T1000 (cell line): ENCODE measurements at places on chromosomes 7 and 10.

DNA sequence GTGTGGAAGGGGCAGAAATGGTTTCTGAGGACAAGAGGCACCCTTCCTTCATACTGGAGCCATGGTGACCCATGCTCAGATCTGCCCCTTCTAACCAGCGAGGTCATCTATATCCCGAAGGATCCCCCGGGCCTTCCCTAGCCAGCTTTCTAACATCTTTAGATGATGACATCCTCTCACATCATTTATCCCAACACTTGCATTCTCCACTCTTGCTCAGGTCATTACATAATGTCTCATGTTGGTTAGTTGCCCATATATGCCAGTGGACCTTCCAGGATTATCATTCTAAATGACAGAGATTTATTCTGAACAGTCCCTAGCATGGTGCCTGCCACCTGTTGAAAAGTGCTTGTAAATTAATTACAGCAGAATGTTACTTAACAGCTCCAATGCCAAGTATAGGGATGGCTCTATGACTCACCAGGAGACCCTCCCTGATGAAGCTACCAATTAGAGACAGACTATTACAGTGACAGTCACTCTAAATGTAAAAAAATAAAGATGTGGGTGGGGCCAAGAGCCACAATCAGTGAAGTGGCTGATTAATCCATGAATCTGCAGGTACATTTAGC is 22.6 kb upstream of the ABLIM1 start:
- no peak for DNase-seq

DNA sequence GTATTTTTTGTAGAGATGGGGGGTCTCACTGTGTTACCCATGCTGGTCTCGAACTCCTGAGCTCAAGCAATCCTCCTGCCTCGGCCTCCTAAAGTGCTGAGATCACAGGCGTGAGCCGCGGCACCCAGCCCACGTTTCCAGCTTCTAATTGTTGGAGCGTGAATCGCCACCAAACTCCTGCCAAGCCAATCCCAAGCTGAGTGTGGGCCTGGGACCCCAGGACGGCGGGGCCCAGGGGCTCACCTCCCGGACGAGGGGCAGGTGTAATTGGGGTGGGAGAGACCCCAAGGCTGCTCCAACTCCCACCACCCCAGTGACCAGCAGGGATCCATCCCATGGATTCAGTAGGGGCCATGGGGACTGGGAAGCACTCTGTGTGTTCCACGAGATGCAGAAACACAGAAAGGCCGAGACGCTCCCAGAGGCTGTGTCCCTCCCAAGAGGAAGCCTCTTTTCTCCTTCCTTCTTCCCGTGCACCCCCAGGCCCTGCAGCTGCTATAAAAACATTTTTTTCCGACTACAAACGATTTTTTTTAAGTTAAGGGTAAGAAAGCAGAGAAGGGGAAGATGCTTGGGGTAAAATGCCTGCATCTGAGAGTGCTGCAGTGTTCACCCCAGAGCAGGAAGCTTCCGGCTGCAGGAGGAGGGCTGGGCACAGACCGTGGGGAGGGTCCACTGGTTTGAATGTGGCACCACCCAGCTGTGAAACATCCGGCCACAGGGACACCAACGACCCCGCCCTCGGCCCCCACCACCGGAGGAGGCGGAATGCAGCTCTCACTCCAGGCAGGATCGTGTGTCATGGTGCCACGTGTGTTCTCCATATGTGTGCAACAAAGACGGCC is 76.5 kb downstream of the MICALL2 start:
- no peak for DNase-seq

- DNase-seq: no peak
These were observed 708 bp upstream of the GPR85 start for GRCh38 chr7:113087071-113087998.

DNA sequence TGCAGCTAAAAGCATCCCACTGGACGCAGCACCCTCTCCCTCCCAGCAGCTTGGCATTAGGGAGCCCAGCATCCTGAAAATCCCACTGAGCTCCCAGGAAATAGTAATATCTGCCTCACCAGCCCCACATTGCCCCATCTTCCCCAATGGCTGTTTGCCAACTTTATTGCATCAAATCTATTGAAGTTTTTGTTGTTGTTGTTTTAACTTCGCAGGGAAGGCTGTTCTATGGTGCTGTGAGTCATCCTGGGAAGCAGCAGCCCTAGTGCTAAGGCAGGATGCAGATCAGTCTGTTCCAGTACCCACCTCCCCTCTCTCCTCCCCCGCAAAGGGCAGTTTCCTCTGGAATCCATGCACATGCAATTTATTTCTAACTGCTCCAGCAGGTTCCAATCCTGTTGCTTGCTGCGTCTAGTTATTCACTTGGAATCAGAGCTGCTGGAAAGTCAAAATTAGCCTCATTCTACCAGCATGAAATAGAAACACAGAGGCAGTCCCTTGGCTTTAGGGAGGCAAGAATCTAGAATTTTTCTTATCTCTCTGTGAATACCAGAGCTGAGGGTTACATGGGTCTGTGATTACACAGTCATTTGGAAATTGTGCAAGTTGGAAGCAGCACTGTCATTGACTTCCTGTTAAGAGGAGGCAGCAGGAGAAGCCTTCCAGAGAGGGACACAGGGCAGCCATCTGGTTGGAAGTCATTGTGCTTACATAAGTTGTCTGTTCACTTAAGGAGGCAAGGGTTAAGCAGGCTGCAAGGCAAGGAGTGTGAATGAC is 115.9 kb upstream of the CACUL1 start:
- DNase-seq: peak; percentile 71

- DNase-seq: no peak
These were observed 26.5 kb downstream of the CTBP2 start for GRCh38 chr10:125133696-125134482.

GRCh38 chr10:3265088-3265487 is 92.5 kb upstream of the PITRM1 start:
- DNase-seq: no peak

GRCh38 chr7:112550468-112551060 is 69.8 kb downstream of the LSMEM1 start:
- peak; percentile 1 for DNase-seq

GRCh38 chr10:51918440-51918839 is 219.0 kb upstream of the CSTF2T start:
- DNase-seq: no peak

GRCh38 chr7:47327346-47327697 is 254.6 kb downstream of the TNS3 start:
- DNase-seq: no peak

GRCh38 chr7:44654255-44654796 is 47.9 kb downstream of the OGDH start:
- no peak for DNase-seq

DNA sequence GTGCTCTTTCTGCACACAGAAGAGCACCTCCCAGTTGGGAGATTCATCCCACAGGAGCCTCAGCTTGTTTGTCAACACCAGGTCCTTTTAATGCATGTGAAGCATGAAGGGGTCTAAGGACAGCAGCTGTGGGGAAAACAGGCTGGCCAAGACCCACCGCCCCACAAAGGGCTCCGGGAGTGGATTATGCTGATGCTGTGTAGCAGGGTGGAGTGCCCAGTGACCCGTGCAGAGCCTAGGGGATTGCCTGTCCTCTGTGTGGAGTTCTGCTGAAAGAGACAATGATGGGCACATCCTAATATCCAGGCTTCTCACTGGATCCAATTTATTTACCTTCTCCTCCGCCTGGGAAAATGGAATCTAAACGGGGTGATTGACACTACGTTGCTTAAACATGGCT is 74.0 kb downstream of the PIP4K2A start:
- no peak for DNase-seq

GRCh38 chr10:76829724-76830123 is 807.9 kb downstream of the KCNMA1 start:
- no peak for DNase-seq

DNA sequence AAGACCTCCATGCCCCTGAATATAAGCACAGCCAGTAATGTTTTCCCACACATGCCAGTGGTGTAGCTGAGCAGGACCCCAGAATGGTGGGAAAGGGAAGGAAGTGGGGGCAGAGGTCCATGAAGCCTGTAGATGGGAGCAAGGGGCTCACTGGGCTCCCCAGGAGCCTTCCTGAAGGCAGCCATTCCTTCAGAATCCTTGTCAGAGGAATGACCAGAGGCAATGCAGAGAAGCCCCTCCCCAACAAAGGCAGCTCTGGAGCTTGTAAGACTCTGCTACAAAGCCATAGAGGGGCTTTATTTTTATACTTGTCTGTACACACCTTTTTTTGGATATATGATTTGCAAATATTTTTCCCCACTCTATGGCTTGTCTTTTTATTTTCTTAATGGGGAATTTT is 165.0 kb upstream of the TCF7L2 start:
- DNase-seq: no peak

DNA sequence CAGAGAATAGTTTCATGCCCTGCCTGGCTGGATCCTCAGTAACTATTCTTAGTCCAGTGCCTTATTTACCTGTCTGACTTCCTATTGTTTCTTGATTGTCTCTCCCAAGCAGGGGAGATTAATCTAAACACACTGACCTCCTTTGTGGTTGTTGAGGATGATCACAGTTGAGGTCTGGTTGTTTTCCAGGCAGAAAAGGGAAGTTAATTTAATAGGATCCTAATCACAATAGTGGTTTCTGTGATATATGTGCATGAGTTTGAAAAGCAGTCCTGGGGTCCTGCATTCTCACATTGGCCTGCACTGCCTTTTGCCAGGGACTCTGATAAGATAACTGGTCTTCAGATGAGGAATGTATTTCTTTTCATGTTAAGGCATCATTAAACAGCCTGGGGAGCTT is 130.1 kb downstream of the SND1 start:
- DNase-seq: no peak

DNA sequence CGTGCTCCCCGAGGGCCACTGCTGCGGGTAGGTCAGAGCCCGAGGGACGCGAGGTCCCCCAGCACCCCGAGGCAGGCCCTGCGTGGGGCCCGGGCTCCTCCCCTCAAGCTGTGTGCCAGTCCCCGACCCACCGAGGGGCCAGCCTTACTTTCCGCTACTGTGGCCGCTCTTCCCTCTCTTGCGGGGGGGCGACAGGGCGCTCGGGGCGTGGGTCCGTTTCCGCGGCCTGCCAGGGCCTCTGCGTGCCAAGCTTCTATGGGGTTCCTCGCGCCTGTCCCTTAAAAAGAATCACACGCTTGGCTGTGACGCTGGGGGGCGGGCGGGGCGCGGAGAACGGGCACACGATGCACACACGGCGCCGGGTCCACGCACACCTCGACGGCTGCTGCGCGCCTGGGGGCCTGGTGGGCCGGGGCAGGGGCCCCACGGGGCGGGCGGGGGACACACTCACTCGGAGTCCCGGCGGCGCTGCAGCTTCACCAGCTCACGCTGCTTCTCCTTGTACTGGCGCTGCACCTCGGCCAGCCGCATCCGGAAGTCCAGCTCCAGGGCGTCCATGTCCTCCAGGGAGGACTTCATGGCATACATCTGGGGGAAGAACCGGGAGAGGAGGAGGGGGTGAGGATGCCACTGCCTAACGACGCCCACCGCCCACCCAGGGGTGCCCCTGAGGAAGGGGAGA is 62.0 kb downstream of the TNRC18 start:
- DNase-seq: no peak

DNA sequence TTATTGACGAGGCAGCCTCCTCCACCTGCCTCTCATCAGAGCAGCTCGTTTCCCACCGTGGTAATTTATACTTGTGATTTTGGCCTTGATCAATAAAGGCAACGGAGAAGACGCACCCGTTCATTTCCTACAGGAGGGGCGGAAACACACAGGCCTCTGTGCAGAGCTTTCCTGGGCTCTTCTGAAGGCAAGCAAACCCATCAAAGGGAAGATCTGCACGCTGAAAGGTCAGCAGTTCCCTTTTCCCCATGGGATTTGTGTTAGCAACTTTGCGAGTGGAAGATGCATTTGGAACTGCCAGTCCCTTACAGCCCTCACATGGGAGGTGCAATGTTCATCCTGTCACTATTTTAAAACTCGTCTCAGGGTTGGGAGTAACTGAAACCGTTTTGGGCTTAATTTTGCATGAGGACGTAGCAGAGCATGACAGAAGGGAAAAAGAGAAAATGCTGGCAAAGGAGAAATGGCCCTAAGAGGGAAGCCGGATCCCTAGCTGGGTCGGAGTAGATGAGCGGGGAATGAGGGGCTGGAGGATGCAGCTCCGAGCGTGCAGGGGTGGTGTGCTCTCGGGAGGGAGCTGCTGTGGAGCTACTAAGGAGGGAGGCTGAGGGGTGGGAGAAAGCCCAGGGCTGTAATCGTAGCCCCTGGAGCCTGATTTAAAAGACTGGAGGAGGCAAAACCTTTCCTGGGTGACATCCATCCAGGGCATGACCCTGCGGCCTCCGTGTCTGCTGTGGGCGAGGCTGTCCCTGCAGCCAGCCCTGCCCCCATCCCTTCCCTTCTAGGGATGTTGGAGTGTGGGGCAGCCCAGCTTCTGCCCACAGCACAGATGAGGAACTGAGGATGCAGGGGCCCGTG is 111.1 kb upstream of the FAM20C start:
- DNase-seq: no peak

DNA sequence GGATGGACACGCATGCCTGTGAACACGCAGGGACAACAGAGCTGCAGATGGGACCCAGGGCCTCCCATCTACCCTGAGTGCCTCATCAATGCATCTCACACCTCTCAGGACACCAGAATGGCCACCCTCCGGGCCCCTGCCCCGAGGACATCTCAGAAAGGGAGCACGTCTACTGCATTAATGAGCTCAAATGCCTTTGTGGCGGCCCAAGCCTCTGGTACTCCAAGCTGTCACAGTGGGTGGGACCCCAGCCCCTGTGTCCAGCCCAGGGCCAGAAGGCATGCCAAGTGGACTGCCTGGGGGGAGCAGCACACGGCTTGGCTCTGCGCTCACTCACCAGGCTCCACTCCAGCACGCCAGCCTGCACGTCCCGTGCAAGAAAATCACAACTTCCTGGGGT is 52.0 kb downstream of the TCERG1L start:
- no peak for DNase-seq

DNA sequence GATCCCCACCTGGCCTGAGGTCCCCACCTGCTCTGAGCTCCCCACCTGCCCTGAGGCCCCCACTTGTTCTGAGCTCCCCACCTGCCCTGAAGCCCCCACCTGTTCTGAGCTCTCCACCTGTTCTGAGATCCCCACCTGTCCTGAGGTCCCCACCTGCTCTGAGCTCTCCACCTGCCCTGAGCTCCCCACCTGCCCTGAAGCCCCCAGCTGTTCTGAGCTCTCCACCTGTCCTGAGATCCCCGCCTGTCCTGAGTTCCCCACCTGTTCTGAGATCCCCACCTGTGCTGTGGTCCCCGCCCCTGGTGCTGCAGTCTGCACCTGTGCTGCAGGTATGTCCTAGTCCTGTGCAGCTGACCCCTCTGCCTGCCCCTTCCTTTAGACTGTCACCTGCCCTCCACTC is 561.6 kb downstream of the TCERG1L start:
- DNase-seq: no peak

GRCh38 chr7:499853-500485 is 19.7 kb downstream of the PDGFA start:
- DNase-seq: no peak

- DNase-seq: no peak
These were observed 149.2 kb downstream of the TRIL start for GRCh38 chr7:28808796-28809533.

DNA sequence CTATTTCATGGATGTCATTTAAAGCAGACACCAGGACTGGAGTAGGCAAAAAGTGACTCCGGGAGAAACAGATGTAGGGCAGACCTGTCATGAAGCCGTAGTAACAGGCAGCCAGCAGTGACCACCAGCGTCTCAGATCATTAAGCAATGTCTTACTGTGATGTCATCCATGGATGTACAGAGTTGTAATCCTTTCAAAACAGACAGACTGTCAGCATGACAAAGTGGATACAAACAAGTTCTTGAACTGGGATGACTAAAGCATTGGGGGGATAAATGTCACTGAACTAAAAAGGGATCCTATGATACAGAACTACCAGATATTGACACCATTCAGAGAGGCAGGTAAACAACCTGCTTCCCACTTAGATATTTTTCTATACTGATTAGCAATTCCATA is 675.5 kb downstream of the PARD3 start:
- no peak for DNase-seq
